AML-193 (cell line): ENCODE measurements at places on chromosomes 4 and X.

- DNase-seq = no peak
Observed at GRCh38 chr4:33998291-33998690, 2246.0 kb downstream of the ARAP2 start.

GRCh38 chr4:30586850-30587249, 133.3 kb upstream of the PCDH7 start:
- no peak for DNase-seq

GRCh38 chrX:135410861-135411627, 10.7 kb upstream of the SMIM10L2A start:
- peak; percentile 24 for DNase-seq

DNA sequence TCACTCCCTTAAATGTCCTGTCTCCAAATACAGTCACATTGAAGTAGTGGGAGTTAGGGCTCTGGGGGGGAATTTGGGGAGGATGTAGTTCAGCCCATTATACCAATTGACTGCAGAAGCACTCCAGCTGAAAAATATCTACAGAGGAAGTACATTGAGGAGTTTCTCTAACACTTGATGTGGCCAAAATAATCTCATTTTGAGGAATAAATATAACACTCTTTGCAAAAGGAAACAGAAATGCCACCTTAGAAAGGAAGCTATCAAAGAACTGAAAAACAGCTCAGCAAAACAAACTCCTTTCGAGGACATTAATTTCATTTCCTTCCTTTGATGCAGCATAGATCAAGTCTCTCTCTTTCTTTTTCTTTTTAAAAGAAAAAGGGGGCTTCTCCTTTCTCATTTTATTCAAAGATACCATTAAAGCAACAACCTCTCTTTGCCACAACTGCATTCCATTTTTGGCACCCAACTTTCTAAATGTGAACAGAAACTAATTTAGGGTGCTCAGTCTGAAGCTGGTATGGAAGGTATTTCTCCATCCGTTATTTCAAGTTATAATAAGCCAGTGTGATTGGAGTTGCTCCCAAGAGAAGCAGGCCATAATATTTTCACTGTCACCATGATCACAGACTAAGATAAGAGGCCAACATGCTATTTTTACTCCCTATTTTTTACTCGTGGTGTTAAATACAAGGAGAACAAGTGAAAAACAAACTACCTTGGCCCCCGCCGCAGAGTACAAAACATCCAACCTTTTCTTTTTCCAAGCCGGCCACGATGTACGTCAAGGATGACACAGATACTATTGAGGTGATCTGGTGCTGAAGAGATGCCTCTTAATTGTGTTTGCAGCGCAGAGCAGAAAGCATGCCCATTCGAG, 230.4 kb upstream of the GATB start:
- no peak for DNase-seq

DNA sequence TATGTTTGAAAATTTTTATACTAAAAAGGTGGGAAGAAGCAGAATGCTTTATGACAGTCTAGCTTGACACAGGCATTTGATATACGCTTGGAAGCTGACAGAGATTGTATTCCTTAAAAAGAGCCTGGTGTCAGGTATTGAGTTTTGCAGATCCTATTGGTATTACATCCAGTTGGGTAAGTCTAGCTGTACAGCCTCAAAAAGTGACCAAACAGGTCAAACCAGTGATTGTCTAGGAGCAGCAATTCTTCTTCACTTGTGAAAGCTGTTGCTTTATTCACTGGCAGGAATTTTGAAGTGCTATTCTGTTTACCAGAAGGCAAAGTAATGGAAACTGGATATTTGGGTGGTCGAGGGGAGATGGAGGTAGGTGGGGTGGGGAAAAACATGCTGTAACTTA, 77.5 kb downstream of the UCHL1 start:
- DNase-seq = no peak

DNA sequence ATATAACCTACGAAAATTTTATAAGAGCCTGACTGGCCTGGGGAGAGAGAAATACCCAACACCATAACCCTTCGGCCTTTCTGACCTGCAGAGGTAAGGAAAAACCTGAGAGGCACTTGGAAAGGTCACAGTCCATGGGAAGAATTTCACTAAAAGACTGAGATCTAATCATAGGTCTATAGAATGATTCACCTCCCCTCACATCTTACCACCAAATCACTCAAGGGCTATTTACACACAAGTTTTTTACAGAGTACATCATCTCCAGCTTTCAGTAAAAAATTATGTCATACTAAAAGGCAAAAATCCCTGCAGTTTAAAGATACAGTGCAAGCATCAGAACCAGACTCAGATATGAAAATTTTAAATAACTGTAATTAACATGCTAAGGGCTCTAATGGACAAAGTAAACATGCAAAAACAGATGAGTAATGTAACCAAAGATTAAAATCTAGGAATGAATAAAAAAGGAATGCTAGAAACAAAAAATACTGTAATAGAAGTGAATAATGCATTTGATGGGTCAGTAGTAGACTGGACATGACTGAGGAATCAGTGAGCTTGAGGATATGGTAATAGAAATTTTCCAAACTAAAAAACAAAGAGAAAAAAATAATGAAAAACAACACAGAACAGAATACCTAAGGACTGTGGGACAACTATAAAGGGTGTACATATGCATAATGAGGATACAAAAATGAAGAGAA, 32.1 kb upstream of the SLC16A2 start:
- DNase-seq = no peak

DNA sequence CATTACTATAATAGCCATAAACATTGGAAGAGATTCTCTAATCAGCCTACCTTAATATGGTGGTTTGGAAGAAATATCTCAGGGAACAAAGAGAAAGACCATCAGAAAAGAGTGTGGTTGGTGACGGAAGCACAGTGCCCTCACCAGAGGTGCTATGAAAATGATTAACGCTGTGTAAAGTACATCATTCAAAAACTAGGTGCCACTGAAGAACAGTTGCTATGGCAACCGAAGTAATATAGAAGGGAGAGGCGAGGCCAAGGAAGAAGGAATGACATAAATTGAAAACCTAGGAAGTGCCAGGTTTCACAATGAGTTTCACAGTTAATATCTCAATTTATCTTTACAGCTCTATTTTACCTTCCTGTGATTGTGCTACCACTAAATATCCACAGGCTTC, 57.0 kb upstream of the ARSJ start:
- no peak for DNase-seq

DNA sequence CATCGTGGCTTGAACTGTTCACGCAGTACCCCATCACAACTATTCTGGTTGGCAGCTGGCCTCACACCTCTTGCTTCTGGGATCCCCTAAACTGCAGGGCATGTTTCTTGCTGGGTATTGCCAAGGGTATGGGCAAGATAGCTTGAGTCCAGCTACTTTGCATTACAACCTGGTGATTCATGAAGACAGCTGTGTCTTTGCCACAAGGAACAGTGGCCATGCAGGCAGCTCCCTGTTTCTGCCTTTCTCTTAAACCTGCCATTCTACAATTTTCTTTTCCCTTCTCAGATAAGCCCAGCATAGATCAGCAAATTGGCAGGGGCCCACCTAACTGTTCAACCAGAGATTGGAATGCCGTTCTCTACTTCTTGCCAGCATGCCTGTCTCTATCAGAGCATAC, 42.8 kb downstream of the TENM3 start:
- DNase-seq = no peak

- no peak for DNase-seq
Observed at GRCh38 chr4:92433272-92433758, 129.5 kb downstream of the GRID2 start.

GRCh38 chr4:93633721-93634120, 194.8 kb upstream of the ATOH1 start:
- no peak for DNase-seq

GRCh38 chrX:139640259-139640658, 67.7 kb downstream of the MCF2 start:
- no peak for DNase-seq

DNA sequence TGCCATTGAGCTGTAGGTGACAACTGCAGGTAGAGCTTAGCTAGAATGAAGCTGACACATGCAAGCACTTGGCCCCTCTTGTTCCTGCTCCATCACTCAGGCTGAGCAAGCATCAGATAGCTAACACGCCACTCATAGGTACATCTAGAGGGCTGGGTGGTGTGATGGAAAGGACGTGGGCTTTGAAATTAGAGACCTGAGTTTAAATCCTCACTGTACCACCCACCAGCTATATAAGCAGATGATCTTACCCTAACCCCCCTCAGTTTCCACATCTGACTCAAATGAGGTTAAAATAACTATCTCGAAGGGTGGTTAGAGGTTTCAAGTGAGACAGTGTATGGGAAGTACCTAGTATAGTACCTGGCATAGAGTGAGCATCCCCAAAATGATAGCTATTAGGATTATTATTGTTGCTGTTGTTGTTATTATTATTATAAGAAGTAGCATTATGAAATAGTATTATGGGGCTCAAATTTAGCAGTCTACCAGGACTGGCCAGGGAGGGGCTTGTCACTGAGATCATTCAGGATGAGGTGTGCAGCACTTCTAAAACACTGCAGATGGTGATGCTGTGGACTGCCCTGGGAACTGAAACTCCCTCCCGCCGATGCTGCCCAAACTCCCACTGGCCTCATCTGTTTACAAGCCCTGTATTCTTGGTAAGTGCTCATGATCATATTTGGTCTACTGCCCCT, 59.0 kb downstream of the REELD1 start:
- DNase-seq = no peak

- DNase-seq = no peak
Observed at GRCh38 chr4:169179609-169180521, 90.9 kb downstream of the SH3RF1 start.

- no peak for DNase-seq
Observed at GRCh38 chr4:185840953-185841352, 29.0 kb upstream of the SORBS2 start.

DNA sequence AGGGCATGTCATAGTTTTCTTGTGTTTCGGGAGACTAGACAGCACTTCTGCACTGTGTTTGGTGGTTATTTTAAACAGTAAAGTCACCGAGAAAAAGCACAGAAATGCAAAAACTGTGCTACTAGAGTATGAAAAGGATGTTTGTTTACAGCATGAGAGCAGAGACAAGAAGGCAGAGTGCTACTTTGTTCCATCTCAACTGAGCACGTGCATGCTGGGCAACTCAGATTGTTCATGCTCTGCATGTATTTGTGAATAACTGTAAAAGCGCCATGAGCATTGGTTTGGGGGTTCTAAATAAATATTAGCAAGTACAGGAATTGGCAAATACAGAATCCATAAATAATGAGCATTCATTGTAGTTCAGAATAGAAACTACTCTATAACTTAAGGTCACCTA, 7.4 kb downstream of the EVC start:
- no peak for DNase-seq

GRCh38 chr4:143344041-143344440, 7.4 kb downstream of the GAB1 start:
- no peak for DNase-seq

DNA sequence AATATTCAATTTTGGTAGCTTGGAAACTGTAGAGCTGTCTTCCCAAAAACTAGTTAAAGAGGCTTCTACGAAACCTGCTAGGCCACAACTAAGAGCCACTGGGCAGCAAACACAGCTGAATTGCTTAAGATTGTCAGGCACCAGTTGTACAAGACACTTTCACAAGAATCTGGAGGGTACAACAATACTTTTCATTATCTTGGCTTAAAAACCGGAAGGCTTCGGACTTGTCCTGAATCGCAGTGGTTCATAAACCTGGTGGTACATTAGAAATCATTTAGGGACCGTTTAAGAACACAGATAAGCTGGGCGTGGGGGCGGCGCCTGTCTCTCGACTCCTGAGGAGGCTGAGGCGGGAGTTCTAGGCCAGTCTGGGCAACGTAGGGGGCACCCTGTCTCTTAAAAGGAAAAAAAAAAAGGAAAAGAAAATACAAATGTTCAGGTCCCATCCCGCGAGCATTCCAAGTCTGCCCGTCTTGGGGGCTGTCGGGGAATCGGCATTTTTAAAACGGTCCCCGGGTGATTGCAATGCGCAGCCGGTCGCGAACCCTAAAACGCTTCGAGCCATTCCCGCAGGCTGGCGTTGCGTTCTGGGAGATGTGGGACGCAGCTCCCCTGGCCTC, 763 bp downstream of the PYURF start:
- peak; percentile 45 for DNase-seq

GRCh38 chrX:101252634-101253033, 33.0 kb downstream of the DRP2 start:
- no peak for DNase-seq

DNA sequence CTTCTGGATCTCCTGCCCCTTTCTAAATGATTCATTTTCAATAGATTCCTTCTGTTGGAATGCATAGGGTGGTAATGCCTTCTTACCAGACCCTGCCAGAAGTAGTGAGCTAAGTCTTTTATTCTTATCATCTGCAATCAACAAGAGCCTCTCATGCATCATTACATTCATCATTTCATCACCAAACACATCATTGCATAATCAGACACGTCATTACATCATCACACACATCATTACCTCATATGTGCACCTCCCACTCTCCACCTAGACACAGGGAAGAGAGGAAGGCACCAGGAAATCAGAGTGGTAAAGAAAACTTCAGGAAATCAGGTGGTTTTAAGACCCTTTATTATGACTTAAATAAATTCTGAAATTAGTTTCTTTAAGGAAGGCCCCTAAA, 45.0 kb downstream of the VCX2 start:
- no peak for DNase-seq

DNA sequence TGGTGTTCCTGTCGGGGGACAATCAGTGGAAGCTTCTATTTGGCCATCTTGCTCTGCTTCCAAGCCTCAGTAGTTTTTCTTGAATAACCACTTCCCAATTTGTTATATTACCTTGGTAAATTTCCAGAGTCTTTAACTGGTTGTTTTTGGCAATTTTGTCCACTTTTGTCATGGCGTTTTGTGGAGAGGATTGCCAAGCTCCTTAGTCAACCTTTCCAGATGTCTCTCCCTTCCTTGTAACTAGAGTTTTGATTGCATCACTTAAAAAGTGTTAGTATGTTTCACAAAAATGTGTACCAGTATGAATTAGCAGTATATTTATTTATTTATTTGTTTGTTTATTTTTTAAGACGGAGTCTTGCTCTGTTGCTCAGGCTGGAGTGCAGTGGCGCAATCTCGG, 15.8 kb upstream of the UXT start:
- DNase-seq = no peak

GRCh38 chr4:15912236-15912635, 26.3 kb downstream of the FGFBP1 start:
- DNase-seq = no peak

GRCh38 chrX:66015900-66016689, 23.8 kb downstream of the VSIG4 start:
- DNase-seq = no peak

GRCh38 chr4:183721207-183722081, 62.4 kb downstream of the TRAPPC11 start:
- peak; percentile 41 for DNase-seq
